ENCODE measurements at places on chromosomes 1 and 21.

DNA sequence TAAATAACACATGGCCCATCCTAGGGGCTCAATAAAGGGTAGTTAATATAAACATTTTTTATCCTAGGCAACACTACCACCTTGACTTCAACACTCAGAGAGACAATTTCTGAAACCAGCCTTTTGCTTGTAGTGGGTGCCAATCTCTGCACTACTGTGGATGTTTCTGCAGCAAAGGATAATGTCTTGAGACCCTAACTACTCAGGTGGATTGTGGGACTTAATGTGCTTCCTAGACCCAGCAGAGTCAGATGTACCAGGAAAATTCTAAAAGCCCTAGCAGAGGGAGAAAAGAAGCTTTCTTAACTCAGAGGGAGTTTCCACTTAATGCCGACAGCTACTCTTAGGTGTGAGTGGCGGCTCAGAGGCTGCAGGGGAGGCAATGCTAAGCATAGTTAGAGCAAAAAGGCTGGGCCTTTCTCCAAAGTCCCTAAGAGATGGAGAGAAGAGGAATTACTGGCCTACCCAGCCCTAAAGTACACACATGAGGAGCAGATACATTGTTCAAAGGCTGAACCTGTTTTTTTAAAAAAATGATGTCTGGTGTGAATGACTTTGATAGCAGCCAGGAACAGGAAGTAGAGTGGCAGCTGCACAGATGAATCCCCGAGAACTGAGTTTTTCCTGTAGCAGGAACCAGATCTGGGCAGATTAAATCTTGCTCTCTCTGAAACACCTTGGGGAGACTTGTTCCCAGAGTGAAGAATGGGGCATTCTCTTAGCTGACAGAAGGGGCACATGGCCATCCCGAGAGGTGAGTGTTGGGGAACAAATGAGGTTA is 33.5 kb upstream of the ABCD3 start:
- DNase-seq, result no peak

DNA sequence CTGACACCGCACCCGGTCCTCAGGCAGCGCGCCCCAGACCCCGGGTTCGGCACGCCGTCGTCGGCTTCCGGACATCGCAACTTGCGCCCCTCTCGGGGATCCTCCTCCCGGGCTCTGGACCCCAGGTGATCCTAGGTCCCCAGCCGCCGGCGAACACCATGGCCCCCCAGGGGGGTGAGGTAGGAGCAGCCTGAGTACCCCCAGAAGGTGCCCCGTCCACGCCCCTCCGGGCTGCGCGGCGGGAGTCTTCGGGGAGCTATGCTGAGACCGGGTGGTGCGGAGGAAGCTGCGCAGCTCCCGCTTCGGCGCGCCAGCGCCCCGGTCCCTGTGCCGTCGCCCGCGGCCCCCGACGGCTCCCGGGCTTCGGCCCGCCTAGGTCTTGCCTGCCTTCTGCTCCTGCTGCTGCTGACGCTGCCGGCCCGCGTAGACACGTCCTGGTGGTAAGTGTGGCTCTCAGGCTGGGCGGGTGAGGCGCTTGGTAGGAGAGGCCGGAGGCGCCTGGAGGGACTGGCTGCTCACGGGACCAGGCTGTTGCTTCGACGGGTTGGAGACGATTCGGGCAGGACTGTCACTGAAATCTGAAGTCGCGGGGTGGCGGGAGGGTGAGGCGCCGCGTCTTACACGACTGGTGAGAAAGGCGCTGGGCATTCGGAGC is 367 bp downstream of the WNT2B start:
- no peak for DNase-seq

DNA sequence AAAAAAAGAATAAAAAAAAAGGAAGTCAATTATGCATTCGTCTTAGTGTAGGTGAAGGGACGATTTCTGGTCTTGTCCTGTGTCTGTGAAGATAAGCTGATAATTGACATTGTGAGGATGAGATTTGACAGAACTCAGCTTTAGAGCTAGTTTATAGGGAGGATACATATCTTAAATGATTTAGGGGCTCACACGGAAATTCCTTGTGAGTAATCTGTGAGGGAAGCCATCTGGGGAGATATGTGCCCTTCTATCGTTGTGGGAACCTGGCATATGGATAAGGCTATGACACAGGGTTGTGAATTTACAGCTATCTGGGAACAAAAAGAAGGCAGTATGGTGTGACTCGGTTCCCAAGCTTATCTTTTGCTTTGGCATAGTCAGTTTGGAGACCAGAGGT is 71.1 kb downstream of the RABGAP1L start:
- DNase-seq, result no peak

DNA sequence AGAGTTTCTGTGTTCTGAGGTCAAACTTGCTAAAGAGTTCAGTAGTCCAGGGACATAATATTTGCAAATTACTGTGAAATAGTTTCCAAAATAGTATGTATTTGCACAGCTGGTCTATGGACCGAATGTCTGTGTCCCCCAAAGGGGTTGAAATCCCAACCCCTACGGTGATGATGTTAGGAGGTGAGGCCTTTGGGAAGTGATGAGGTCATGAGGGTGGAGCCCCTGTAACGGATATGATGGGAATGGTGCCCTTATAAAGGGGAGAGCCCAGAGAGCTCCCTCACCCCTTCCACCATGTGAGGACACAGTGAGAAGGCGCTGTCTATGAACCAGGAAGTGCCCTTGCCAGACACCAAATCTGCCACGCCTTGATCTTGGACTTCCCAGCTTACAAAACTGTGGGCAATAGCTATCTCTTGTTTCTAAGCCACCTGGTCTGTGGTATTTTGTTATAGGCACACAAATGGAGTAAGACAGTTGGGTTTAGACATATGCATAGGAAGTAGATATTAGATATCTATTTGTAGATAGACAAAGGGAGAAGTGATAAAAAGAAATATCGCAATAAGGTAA is 21.7 kb downstream of the RNF187 start:
- no peak for DNase-seq

DNA sequence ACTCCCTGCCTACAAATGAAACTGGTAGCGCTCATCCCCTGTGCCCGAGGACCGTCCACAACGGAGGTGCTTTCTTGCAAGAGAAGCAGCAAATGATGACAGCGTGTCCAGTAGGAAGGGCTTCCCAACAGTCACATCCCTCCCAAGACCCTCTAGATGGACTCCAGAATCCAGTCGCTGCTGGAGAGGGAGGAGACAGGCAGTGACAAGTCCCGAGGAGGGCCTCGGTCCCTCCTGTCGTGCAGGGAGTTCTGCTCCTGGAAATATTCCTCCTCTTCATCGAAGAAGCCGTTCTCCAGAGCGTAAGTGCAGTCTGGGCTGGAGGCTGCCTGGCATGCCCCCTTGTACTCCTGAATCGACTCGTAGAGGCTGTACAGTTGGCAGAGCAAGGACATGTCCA is 20.3 kb downstream of the FAM89A start:
- no peak for DNase-seq

DNA sequence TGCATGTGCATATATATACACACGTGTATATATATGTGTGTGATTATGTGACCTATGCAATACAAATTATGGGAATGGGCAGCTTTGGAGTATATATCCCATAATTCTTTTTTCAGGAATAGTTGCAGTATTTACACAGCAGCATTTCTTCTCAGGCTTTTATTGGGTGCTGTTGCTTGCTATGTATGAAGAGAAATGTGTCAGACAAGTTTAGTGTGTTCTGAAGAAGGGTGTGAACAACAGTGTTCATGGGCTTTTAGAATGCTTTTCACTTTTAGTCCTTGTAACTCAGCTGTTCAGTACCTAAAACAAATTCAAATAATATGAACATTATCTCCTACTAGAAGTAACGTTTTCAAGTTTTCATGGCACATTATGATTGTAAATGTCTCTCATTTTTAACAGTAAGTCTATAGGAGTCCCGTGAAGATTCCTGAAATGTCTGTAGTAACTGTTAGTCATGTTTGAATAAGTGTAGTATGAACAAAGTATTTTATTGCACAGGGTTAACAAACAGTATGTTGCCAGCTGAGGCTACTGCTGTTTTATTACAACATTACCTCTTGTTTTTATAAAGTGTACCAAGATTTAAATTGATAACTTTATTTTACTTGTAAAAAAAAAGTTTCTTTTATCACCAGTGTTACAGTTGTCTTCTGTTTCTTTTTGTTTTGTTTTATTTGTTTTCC is 42.5 kb downstream of the TMED5 start:
- no peak for DNase-seq

DNA sequence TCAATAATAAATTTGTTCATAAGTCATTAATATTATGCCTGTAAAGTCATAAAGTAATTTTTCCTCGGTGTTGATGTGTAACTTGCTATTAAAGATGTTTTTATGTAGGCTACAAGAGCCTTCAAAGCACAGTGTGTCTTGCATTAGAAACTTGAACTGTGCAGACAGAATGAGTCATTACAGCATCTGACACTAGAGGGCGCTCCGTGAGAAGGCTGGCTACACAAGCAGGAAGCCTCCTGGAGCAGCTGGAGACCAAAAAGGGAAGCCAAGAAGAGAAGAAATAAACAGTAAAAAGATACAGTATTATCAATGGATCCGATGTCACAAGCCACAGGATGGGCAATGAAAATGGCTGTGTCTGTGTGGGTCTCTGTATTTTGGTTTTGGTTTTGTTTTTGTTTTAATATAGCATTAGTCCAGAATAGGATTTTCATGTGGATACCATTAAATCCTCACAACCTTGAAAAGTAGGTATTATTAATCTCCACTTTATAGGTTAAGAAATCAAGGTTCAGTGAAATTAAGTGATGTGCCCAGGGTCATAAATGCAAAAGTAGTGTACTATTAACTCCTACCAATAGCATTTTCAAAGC is 16.1 kb upstream of the LRRC8D start:
- peak; percentile 67 for DNase-seq

DNA sequence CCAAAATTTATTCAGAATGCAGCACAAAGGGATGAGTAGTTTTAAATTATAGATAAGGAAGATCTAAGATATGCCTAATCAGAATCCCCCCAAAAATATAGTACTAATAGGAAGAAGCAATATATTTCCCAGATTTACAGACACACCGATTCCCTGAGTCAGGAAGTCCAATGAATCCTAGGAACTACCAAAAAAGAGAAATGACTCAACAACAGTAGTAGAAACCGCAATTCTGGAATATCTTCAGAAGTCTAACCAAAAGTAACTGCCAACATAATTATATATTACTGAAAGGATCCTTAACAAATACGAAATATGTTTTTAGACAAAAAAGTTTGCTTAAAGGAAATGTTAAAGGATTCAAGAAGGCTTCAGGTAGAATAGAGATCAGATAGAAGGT is 10.3 kb downstream of the AHCTF1 start:
- no peak for DNase-seq

DNA sequence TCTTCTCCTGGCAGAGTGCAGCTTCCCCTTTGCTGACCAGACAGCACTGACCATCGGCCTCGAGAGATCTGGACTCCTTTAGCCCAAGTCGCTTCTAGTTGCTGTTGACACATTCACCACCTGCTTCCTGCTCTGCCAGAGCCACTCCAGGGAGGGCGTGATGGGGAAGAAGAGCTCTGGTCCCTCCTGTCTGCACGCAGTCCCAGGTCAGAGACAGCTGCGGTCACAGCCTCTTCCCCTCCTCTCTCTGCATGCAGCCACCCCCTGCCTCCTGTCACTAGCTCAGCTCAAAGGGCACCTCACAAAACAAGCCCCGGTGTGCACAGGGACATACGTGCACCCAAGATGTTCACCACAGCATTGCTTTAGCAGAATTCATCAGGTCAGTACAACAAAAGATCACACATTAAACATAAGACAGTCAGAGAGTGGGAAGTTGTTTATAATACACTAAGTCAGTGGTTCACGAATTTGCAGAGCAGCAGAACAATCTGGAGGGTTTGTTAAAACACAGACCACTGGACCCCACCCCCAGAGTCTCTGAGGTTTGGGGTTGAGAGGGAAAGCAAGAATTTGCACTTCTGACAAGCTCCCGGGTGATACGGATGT is 132.9 kb downstream of the SYF2 start:
- DNase-seq, result no peak

GRCh38 chr1:6208723-6209660 is 3.1 kb downstream of the RNF207 start:
- DNase-seq, result no peak

GRCh38 chr1:63931468-63931867 is 157.7 kb downstream of the ROR1 start:
- DNase-seq, result peak; percentile 71

DNA sequence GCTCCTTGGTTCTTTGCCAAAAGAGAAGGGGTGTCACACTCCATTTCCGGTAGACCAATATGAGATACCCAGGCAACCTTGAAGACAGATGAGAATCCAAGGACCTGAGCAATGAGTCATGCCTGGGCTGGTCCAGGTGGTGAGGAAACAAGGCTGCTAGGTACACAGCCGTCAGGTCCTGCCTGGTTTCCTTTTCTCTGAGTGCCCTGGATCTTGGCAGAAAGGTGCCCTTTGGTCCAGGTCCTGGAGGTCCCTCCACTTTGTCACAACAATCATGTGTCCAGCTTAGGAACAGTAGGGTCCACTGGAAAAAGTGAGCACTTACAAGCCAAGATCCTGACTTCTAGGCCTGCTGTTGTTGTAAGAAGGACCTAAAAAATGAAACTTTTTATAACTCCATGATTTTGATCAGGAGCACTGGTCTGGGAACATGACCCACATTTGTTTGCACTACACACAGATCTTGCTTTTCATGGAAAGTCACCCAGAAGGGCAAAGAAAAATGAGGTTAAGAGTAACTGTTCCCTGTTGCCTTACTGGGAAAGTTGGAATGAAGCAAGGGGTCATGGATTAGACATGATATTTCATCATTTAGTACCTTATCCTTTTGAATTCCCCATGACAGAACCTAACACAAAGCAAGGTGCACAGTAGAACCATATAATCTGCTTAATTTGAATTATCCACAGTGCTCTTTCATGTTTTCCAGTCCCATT is 94.7 kb downstream of the PAPPA2 start:
- no peak for DNase-seq

GRCh38 chr1:89548122-89548857 is 23.7 kb downstream of the LRRC8B start:
- no peak for DNase-seq

DNA sequence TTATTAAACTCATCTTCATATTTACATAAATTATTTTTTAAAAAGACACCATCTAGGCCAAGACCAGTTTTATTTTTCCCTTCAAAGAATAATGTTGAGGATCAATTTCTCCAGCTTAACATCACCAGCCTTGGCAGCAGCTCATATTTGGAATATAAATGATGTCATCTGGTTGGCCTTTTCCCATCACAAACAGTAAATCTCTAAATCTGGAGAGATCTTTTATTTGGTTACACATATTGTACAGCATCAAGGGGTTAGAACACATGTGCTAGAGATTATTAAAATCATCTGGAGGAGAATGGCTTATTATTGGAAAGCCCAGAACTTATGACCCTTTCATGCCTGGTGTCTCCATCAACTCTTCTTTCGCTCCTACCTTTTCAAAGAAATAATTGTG is 508.8 kb downstream of the PLPP3 start:
- no peak for DNase-seq

- no peak for DNase-seq
Measured at GRCh38 chr1:201172999-201173610, 17.5 kb upstream of the IGFN1 start.

- no peak for DNase-seq
Measured at GRCh38 chr1:245301162-245301580, 146.4 kb downstream of the KIF26B start.
